Fibroblast of skin of left quadriceps (primary cell): ENCODE measurements at places on chromosomes 5 and 9.

DNA sequence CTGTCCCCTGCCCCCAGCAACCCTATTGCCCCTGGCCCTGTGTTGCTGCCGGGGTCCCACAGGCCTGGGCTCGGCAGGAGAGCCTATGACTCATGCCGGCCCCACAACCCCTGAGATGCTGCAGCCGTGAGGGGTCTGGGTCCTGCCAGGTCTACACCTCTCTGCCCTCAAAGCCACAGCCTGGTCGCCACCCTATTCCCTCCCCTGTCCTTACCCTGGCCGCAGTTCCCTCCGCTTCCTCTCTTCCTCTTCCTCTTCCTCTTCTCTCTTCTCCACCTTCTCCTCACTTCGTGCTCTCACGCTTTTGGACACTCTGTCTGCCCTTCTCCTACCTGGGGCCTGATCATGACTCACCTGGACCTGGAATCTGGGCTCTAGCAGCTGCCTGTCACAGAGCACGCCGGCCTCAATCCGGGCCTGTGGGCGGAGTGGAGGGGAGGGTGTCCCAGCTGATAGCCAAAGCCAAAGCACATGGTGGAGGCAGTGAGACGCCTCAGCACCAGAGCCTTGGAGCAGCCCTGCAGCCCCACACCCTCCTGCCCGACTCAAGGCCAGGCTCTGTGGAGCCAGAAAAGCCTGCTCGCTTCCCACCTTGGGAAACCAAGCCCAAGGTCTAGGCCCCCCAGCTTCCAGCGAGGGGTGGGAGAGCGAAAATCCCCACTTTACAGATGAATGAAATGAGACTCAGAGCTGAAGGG, 26.8 kb upstream of the CSF1R start:
- no peak for DNase-seq

DNA sequence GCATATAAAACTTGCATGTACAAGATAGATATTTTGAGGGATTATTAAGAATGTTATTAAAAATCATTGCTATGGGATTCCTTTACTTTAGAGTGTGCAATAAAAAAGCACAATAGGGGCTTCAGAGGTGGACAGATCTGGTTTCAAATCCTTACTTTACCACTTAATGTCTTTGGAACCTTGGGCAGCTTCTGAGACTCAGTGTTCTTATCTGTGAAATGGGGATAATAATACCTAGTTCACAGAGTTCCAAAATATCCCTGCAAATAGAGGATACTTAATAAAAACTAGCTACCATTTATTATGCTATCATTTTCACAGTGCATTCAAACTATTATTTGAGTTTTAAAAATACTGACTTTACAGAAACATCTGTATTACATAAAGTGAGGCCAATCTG, 23.3 kb upstream of the PANK3 start:
- no peak for DNase-seq

- DNase-seq, result no peak
Measured at GRCh38 chr5:148780711-148781110, 45.7 kb upstream of the ADRB2 start.

- no peak for DNase-seq
Measured at GRCh38 chr5:77282337-77283027, 72.0 kb downstream of the PDE8B start.

DNA sequence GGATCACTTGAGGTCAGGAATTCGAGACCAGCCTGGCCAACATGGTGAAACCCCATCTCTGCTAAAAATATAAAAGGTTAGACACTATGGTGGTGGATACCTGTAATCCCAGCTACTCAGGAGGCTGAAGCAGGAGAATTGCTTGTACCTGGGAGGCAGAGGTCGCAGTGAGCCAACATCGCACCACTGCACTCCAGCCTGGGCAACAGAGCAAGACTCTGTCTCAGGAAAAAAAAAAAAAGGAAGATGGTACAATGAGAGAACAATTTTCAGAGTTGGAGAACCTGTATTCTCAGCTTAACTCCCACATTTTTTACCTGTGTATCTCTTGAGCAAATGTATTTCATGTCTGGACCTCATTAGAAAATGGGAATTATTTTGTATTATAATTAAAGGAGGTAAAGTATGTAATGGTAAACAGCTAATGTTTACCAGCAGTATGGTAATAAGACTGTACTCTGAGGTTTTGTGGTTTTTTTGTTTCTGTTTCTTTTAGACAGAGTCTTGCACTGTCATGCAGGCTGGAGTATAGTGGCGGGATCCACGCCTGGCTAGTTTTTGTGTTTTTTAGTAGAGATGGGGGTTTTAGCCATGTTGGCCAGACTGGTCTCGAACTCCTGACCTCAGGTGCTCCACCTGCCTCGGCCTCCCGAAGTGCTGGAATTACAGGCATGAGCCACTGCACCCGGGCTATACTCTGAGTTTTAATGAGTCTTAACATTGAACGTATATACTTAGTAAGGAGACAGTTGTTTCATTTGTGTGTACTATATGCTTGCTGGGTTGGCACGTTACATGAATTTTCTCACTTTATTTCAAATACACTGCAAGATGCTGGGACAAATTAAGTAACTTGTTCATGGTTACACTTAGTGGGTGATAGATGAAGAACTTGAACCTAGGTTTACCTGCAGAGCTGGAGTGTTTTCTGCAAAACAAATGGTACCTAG, 16.2 kb downstream of the UHRF2 start:
- no peak for DNase-seq

- DNase-seq, result peak; percentile 20
Measured at GRCh38 chr9:79719021-79719420, 147.3 kb downstream of the TLE4 start.

DNA sequence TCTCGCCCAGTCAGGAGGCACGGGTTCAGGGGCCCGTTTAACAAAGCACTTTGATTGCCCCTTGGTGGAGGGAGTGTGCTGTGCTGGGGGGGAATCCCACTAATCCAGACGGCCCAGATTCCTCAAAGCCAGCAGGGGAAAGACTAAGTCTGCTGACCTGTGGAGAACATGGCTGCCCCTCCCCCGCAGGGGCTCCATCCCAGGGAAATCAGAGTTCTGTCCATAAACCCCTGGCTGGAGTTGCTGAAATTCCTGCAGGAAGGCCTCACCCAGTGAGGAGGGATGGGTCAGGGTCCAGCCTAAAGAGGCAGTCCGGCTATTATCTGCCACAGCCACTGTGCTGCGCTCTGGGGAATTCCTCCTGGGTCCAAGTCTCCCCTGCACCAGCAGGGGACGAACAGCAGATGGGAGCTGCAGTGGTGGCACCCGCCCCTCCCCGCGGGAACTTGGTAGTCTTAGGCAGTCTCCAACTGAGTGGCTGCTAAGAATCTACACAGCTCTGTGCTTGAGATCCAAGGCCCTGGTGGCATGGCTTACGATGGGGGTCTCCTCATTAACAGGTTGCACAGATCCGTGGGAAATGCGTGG, 174.0 kb upstream of the DAB2 start:
- DNase-seq, result no peak

DNA sequence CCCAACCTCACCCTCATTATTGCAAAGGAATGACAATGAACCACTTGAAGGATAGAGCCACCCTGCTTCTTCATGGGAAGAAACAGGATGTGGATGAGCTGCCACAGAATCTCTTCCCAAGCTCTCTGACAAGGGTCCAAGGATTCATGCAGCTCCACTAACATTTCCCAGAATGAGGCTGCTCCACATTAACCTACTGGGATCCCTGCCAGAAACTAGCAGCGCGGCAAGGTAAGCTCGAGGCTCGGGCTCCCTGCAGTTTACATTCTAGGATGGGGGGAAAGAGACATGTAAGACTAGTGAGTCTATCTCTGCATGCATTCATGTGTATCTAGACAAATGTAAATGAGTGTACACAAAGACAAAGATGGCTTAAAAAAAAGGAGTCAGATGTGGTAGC, 12.1 kb downstream of the DCAF12 start:
- no peak for DNase-seq

DNA sequence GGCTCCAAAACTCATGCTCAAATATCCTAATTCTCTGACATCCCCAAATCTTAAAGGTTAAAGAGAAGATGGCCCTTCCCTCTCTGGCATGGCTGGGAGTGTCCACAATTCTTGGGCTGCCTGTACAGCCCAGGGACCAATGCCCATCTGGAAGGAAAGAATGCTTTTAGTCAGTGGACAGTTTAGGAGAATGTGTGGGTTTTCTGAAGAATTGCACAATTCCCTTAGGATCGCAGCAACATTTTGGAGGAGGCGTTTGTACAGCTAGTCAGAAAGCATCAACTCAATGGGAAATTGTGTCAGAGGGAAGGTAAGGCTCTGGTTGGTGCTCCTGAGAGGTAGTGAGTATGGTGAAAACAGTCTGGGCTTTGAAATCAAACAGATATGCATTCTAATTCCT, 15.0 kb downstream of the FAM193B start:
- DNase-seq, result peak; percentile 59

DNA sequence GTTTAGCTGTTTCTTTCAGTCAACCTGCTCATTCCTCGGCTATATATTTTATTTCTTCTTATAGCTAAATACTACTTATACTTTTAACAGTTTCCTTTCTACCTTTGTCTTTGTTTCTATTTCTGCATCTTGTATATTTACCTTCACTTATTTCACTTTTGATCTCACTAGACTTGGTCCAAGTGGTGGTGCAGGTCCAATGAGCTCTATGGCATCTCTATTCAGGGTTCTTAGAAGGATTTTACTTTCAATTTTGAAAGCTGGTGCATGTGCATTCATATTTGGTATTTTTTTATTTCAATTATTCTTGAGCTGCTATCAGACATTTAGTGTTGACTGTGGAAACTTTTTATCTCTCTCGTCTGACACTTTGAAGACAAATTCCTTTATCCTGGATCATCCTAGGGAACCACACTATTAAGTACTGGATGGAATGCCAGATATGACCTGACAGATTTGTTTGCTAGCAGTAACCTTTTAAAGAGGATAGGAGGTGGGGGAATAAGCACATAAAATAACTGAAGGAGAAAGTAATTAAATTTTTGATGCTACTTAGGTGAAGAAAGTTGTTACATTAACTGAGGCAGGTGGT, 123.1 kb upstream of the PJA2 start:
- DNase-seq, result no peak

GRCh38 chr5:88183255-88183654, 85.4 kb downstream of the TMEM161B start:
- no peak for DNase-seq

DNA sequence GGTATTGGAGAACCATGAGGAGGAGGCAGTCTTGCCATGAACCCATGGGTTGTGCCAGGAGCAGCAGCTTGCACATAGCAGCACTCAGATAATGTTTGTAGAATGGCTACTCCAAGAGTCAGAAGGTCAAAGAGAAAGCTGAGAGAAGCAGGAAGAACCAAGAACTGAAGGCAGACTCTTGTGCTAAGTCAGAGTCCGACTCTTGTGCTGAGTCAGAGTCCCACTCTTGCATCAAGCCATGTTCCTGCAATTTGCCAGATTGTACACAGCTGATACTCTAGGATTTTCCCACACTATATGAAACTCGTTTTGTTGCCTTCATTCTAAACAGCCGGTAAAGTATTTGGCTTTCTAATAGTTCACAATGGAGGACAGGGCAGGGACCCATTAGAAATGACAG, 26.2 kb upstream of the HSPA9 start:
- DNase-seq, result no peak

DNA sequence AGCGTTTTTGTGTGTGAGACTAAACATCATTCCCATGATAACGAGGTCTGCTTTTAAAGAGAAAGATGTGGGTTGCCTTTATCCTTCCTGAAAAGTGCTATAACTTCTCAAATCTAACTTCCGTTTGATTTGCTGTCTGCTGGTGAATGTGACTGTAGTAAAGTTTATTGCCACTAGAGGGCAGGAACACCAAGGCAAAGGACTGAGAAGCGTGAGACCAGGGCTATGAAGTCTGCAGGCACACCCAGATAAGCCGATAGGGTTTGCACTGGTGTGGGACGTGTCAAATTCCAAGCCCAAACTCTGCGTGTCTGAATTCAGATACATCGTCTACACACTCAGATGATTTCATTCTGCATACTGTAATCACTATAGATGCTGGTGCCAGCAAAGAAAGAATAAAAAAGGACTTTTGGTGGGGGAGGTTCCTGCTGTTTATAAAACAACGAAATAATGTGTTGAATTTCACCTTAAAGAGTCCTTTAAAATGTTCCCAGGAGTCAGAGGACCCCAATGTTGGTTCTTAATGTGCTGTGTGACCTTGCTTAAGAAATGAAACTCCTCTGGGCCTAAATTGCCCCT, 87.2 kb downstream of the PTTG1 start:
- peak; percentile 68 for DNase-seq

GRCh38 chr9:114902786-114903524, 27.4 kb downstream of the TNFSF8 start:
- no peak for DNase-seq

- DNase-seq, result peak; percentile 12
Measured at GRCh38 chr5:24381861-24382489, 262.8 kb downstream of the CDH10 start.

DNA sequence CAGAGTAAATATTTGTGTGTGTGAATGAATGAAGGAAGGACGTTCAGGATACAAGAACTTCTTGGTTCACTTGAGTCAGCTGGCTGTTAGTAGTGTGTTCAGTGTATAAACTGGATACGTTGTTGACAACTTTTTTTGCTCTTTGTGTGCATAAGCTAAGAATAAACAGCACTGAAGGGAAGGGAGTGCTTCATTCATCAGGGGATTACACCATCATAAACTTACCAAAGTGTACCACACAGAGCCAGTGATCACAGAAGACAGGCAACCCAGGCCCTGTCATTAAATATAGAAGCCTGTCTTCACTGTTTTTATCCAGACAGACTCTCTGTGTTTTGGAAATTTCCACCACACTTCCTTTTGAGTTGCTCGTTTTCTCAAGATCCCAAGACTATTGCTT, 55.5 kb upstream of the MEF2C start:
- no peak for DNase-seq
